ENCODE measurements at places on chromosomes 16 and 17. TPM values are rescaled to one million over a fixed set of nuclear protein-coding genes. Genes with fewer than 3 reads are reported as not detected.

GRCh38 chr17:59754552-59754951, 47.1 kb downstream of the VMP1 start:
- DNase-seq = peak; percentile 30

The CCDC144A gene
- 4.7 TPM for total RNA-seq

DNA sequence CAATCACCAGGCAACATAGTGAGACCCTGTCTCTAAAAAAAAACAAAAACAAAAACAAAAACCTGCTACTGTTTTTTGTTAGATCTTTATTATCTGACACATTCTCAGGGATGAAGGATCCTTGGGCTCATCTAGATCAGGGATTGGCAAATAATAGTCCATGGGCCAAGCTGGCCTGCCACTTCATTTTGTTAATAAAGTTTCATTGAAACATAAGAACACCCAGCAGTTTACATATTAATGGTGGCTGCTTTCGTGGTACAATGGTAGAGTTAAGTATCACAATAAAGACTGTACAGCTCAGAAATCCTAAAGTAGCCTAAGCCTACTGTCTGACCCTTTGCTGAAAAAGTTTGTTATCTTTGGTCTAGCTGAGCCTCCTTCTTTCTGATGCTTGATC, 32.9 kb upstream of the CLEC18A start:
- no peak for DNase-seq

DNA sequence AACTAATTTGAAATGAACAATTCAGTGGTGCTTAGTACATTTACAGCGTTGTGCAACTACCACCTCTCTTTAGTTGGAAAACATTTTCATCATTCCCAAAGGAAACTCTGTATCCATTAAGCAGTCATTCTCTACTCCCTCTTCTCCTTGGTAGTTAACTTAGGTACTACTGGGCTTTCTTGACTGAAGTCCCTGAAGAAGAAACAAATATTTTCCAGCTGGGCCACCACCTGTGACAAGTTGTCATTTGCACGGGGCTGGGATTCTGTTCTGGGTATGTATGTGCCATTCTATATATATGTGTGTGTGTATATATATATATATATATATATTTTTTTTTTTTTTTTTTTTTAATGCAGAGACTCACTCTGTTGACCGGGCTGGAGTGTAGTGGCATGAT, 15.4 kb upstream of the RMI2 start:
- DNase-seq = no peak

GRCh38 chr17:49201481-49201927, 8.9 kb downstream of the GNGT2 start:
- no peak for DNase-seq

- no peak for DNase-seq
Measured at GRCh38 chr16:14088155-14088753, 17.1 kb downstream of the MRTFB start.

- DNase-seq = no peak
Measured at GRCh38 chr17:58189436-58190146, 2.9 kb upstream of the EPX start.

The CHRNE gene
- 0.56 TPM for total RNA-seq

DNA sequence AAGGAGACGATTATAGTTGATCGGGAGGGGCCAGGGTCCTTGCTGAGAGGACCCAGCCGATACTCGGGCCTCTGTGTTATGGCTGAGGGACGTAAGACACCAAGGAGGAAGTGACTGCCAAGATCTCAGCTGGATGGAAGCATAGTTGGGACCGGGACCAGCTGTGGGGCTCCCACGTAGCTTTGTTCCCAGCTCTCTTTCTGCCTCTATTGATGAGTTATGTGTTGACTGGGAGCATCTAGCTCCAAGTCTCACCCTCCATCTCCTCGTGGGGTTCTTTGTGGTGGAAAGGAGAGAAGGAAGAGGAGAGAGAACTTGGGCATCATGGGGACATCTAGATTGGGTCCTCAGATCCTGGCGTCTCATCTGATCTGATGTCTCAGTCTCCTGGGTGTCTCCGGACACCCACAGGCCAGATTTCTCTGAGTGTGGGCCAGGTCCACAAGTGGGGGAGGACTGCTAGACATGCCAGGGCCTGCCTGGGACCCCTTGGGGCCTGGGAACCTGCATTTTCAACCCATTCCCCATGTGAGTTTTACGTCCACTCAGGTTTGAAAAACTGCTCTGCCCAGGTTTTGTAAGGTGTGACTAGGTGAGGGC, 1.0 kb downstream of the MGRN1 start:
- DNase-seq = no peak

- peak; percentile 21 for DNase-seq
Measured at GRCh38 chr17:81551458-81552243, 502 bp downstream of the FAAP100 start.

DNA sequence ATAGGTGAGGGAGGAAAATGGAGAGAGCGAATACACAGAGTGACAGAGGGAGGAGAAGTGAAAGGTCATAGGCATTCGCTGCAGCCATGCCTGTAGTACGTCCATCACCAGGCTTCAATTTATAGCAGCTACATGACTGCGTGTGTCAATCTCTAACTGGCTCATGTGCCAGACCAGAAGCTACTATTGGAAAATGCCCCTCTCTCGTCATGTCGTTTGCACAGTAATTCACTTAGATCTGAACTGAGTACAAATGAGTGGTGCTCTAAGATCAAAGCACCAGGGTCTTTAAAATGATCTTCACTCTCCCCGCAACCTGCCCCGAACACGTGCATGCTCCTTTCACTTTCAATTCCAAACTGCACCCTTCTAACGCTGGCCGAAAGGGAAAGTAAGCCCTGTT, 51.3 kb downstream of the ADCY9 start:
- peak; percentile 65 for DNase-seq

DNA sequence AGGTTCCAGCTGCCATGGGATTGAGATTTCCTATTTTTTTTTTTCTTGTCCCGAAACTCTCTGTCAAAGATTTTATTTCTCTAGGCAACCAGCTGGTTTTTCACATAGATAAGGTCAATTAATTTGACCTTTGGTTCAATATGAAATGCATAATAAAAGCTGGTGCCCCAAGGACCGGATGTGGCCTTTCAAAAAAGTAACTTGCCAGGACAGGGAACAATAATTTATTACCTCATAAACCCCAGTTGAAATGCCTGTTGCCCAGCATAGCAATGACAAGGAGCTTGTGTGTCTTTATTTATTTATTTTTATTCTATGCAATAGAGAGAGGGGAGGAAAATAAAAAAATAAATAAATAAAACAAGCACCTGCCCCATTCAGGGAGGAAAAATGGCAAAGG, 472.7 kb downstream of the KCNJ2 start:
- no peak for DNase-seq

DNA sequence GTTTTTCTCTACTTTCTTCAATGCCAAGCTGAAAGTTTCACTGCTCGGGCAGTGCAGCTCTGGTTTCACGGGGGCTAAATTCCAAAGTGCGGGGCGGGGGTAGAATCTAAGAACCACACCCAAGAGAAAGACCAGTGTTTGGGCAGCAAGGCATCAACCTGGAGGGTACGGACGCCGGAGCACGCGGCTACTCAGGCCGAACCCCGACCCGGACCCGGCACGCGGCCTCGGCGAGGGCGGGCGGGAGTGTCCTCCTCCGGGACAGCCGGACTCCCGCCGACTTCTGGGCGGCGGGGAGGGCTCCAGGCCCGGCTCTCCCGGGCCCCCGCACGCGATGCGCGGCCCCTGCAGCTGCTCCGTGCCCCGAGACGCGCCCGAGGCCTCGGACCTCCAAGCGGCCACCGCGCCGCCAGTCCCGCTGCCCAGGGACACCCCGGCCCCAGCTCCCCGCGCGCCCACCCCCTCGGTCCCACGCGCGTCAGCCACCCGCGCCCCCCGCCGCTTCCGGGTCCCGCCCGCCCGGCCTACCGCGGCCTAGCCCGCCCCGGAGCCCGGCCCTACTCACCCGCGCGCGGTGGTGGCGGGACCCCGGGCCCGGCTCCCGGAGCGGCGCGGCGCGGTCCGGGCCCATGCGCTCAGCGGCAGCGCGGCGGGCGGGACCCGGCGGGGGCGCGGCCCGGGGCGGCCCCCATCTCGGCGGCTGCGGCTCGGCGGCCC, 561 bp downstream of the AXIN1 start:
- peak; percentile 42 for DNase-seq

- DNase-seq = peak; percentile 83
Measured at GRCh38 chr16:57802341-57803133, at the start of gene KIFC3. Gene KIFC3, minus strand, starts transcription at chr16:57802491. Its CDS starts 4,248 bp downstream, at chr16:57798243.

DNA sequence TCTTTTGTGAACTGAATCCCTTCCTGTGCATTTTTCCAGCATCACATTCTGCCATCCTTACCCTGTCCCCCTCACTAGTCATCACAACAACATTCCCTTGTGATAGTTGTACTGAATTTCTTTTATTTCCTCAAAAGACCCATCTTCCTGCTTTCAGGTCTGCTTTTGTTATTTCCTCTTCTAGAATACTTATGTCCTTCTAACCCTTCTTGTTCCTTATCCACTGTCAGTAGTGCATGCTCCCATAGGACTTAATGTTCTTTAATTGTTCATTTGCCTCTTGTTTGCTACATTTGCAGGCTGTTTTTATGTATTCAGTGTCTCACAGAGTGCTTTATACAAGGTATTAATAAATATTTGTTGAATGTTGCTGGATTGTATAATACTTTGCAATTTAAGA, 73.0 kb downstream of the BCAS3 start:
- DNase-seq = no peak

DNA sequence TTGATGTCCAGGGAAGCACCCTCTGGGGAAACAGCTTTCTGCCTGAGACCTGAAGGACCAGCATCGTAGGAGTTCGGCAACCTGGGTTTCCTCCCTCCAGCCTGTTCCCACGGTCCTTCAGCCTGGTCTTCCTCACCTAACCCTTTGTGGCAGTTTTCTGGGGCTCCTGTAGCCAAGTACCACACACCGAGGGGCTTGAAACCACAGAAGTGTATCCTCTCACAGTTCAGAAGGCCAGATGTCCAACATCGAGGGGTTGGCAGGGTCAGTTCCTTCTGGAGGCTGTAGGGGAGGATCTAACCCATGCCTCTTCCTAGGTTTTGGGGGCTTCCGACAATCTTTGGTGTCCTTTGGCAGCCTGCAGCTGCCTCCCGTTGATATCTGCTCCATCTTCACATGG, 381.0 kb upstream of the TNRC6C start:
- DNase-seq = no peak
